ENCODE measurements at places on chromosomes 7 and 10.

DNA sequence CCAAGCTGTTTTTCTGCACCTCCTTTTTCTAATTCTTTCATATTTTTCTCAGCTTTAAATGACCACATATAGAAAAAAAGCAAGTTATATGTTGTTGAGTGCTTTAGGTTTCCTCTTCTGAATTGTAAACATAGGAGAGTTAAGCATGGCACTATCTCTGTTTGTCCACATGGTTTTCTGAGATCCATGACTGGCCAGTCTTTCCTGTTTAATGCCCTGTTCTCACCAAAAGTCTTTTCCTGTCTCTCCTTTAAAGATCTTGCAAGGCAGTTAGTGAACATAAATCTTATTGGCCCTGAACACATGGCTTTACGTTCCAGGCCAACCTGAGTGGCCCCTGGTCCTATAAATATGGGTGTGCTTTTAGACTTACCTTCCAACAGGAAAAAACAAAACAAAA, 19.4 kb downstream of the TRPV5 start:
- no peak for DNase-seq

DNA sequence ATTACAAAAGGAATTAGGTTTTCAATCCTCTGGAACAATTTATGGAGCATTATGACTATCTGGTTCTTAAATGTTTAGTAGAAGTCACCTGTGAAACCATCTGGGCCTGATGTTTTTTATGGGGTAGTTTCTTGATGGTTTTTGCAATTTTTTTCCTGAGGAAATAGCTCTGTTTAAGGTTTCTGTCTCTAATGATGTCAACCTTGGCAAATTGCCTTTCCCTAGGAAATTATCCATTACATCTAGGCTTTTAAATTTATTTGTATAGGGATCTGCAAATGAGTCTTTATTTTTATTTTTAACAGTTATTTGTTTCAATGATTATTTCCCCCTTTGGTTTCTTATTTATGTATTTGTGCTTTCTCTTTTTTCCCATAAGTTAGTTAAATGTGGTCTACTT, 222.8 kb downstream of the GALNT17 start:
- no peak for DNase-seq

- no peak for DNase-seq
Observed at GRCh38 chr7:79407351-79407750, 46.1 kb downstream of the MAGI2 start.

DNA sequence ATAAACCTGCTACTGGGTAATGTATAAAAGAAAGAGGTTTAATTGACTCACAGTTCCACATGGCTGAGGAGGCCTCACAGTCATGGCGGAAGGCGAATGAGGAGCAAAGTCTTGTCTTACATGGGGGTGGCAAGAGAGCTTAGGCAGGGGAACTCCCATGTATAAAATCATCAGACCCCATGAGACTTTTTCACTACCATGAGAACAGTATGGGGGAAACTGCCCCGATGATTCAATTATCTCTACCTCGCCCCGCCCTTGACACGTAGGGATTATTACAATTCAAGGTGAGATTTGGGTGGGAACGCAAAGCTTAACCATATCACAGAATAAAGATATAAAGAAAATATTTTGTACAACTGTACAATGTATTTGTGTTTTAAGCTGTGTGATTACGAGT, 39.4 kb upstream of the PLCE1 start:
- DNase-seq = no peak

DNA sequence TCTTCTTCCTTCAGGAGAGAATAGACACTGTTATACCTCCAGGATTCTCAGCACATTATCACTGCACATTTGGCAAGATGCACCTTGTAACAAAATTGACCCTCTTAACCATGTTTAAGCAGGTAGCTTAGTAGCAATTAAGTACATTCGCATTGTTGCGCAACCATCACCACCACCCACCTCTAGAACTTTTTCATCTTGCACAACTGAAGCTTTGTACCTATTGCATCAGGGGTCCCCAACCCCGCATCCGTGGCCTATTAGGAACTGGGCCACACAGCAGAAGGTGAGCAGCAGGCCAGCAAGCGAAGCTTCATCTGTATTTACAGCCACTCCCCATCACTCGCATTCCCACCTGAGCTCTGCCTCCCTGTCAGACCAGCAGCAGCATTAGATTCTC, 29.9 kb upstream of the SMURF1 start:
- no peak for DNase-seq

GRCh38 chr10:80323311-80323710, 33.2 kb downstream of the DYDC1 start:
- DNase-seq = no peak

DNA sequence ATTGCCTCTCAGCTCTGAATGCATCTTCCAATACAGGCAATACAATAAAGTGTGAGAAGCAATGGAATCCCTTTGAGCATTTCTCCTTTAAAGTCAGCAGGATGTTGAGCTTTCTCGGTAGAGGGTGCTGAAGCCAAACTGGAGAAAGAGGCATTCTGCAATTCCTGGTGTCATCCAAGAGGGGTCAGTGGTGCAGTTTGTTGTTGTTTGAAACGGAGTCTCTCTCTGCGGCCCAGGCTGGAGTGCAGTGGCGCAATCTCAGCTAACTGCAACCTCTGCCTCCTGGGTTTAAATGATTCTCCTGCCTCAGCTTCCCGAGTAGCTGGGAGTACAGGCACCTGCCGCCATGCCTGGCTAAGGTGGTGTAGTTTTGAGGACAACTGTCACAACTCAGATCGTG, 486.5 kb downstream of the CALN1 start:
- no peak for DNase-seq

GRCh38 chr10:33387720-33388119, 53.3 kb upstream of the NRP1 start:
- no peak for DNase-seq

- no peak for DNase-seq
Observed at GRCh38 chr7:2838873-2839578, 5.1 kb downstream of the GNA12 start.

GRCh38 chr10:109773288-109774120, 149.8 kb downstream of the XPNPEP1 start:
- no peak for DNase-seq

GRCh38 chr10:126536148-126536547, 134.3 kb downstream of the C10orf90 start:
- DNase-seq = no peak

- no peak for DNase-seq
Observed at GRCh38 chr7:141181812-141182211, 107.9 kb downstream of the TMEM178B start.

DNA sequence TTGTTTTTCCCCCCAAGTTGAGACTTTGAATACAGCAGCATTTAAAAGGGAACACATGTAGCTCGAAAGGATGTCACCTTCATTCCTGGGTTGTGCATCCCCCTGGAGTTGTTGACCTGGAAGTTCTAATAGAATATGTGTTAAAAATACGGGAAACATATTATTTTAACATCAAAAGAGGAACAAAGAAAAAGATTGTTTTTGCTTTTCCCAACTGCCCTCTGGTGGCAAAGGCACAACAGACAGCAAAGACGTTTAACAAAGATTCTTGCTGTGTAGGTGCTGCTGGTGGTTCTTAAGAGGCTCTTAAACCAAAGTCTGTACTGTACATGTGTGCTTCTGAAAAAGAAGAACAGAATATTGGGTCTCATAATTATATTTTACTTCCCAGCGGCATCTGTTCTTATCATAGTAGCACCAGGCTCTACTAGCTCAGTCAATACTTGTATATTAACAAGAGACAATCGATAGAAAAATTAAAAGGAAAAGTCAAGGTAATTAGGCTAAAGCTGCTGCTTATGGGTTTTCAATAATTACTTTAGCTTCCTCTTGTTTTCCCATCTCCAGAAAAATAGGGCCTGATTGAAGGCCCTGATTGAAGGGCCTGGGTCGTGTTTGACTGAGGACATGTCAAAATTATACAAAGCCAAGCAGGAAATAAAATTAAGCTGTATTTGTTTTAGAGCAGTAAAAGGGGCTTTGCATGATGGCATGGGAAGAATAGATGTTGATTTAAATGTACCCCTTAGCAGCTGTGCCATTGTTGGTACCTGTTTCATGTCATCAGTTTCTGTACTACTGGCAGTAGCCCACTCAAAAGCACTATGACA, 384.2 kb upstream of the LRGUK start:
- DNase-seq = peak; percentile 14

DNA sequence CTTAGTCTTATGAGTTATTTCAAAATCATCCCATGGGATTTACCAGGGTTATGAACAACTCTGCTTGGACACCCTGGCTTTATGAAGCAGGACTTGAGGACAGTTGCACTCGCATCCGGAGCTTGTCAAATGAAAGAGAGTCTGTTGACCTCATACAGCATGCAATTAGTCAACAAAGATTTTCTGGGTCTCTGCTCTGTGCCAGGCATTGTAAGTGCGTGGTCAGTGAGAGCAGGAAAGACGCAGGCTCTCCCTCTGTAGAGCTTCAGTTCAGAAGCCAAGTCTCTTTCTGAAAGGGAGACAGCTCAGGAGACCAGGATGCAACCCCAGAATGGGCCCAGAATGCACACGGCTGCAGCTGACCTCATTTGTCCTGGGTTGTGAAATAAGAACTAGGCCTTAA, 45.5 kb upstream of the DMBT1 start:
- no peak for DNase-seq

DNA sequence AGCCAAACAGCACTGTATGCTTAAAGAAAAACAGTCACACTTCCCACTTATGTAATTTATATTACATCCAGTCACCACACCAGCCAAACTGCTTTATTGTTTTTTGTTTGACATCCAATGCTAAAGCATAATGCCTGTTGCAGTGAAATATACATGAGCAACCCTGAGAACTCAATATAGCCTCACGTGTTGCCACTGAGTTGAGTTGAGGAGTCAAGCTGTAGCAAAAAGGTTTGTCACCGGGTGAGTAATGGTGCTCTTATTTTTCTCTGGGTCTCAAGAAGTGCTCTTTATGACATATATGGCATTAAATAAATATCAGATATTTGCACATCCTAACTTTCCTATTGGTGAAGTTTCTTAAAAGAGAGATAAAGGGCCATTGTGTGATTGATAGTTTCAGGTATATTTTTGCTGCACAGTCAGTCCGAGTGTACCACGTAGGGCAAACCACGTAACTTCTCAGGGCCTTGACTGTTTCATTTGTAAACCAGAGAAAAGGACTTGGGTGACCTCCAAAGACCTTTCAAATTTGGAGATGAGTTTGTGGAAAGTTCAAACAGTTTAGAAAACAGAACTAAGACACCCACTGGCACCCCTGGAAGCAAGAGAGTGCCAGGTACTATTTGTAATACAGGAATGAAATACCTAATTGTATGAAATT, 168.5 kb downstream of the CFTR start:
- DNase-seq = no peak

DNA sequence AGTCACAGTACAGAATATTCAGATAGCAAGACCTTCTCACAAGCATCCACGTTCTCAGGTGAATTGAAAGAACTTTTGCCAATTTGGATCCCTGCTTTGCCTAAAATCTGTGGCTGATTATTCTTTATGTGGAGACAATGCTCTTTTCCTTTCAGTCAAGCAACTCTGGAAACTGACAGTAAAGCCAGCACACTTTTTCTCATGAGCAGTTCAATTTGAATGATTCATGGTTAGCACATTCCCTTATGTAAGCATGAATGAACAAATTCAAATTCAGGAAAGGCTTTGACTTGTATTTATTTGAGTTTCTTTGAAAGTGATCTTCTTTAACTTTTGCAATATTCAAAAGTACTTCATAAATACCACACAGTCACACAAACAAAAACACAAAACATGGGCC, 57.6 kb downstream of the MEOX2 start:
- DNase-seq = no peak

GRCh38 chr7:15648461-15648961, 38.0 kb downstream of the MEOX2 start:
- DNase-seq = no peak

- DNase-seq = no peak
Observed at GRCh38 chr10:62047228-62047892, 145.9 kb downstream of the ARID5B start.

DNA sequence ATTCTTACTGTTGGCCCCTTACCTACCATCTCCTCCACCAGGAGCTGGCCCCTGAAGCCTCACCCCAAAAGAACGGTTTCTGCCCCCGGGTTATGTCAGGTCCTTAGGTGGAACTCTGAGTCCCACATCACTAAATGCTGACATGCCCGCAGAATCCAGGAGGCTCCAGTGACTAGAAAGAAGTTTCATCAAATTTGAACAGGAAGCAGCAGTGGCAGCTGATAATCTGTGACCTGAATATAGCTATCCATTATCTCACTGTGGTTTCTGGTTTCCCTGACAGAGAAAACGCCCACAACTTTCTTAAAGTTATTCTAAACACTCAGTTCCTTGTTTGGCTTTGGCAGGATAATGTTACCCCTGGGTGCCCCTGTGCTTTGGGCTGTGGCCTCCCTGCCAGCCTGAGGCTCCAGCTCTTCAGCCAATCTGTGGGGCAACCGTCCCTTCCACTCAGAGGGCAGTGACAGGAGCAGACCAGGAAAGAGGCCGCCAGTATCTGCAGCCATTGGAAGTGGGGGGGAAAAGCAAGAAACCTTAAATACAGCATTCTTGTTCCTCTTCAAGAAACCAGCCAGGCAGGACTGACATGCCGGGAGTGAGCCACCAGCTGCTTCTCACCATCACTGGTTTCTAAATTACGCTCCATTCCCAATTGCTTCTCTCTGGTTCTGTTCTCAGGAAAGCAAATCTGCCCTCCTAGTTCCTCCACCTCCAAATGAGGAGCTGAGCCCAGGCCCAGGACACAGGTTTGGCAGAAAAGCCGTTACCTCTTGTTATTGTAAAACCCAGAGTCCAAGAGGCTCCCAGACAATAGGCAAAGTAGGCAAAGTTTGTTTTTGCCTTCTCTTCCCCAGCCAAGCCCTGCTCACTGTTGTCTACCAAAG, 41.2 kb upstream of the VCL start:
- DNase-seq = peak; percentile 38

- no peak for DNase-seq
Observed at GRCh38 chr7:30934732-30935568, 23.3 kb downstream of the AQP1 start.

DNA sequence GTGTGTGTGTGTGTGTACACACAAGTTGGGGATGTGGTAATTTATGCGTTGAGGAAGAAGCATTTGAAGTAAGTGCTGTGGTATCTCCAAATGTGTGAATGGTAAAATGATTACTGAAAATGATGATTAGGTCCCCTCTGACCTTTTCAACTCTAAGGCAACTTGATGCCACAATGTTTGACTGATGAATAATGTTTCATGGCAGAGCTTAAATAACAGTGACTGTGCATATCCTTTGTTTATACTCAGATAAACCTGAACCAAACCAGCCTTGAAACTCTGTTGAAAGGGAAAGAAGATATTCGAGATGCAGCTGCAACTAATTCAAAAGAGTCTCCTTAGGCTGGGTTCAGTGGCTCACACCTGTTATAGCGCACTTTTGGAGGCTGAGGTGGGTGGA, 64.8 kb upstream of the YAE1 start:
- no peak for DNase-seq

- DNase-seq = no peak
Observed at GRCh38 chr7:102253973-102254370, 32.7 kb upstream of the SH2B2 start.

Data from CD14-positive monocyte (primary cell).